ENCODE measurements at places on chromosomes 1 and 21.

- DNase-seq: no peak
Observed at GRCh38 chr1:64756770-64757169, 11.9 kb downstream of the RAVER2 start.

DNA sequence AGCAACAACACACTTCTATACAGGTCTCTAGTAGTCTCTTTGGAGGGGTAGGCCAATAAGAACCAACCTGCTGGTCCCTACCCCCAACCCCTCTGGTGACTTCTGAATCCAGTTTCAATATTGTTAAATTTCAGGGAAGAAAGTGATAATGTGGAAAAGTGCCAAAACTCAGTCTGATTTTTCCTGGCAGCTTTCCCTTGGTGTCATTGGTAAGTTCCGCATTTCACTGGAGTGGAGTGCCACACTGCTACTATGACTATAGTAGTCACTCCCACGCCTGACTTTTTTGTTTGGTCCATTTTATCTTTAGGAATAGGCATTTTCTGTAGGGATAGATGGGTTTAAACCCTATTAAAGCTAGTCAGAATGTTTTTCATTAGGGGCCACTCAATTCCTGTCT, 5.7 kb upstream of the ARID1A start:
- no peak for DNase-seq

- no peak for DNase-seq
Observed at GRCh38 chr1:31769720-31770390, 5.7 kb upstream of the ADGRB2 start.

- DNase-seq: peak; percentile 61
Observed at GRCh38 chr1:33634806-33635205, 162.4 kb downstream of the ZSCAN20 start.

GRCh38 chr1:175911138-175911537, 167.7 kb upstream of the TNR start:
- no peak for DNase-seq

- no peak for DNase-seq
Observed at GRCh38 chr1:27570356-27570755, 33.6 kb downstream of the AHDC1 start.

GRCh38 chr1:150182247-150182646, 32.5 kb downstream of the PLEKHO1 start:
- DNase-seq: no peak

- no peak for DNase-seq
Observed at GRCh38 chr21:43899307-43900077, 34.5 kb downstream of the AGPAT3 start.

- no peak for DNase-seq
Observed at GRCh38 chr1:48697066-48697707, 79.5 kb downstream of the BEND5 start.

DNA sequence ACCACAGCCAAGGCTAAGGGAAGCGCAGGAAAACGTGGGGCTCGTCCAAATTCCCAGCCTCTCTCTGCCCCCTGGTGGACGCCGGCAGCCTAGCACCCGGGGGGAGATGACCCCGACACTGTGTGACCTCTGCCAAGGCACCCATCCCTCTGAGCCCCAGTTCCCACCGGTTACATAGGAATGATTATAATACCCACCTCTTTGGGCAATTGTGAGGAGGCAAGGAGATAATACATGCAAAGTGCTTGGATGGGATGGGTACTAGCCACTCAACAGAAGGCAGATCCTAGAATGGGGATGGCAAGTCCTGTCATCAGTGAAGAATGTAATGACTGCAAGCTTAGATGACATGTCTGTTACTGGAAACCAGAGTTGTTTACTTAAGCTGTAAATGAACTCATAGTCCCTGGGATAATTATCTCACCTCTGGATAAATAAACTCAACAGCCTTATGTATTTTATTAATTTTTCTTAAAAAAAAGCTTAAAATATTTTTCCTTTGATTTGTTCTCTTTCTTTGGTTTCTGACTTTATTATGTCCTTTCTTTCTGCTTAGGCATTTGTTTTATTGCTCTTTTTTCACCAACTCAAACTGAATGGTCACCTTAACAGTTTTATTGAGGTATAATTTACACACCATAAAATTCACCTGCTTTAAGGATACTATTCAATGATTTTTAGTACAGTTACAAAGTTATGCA, 11.3 kb upstream of the BMP8B start:
- DNase-seq: no peak

GRCh38 chr1:32005522-32005921, 8.1 kb upstream of the KHDRBS1 start:
- DNase-seq: no peak

GRCh38 chr1:245301162-245301580, 146.4 kb downstream of the KIF26B start:
- no peak for DNase-seq

- no peak for DNase-seq
Observed at GRCh38 chr1:58446368-58446767, 100.2 kb downstream of the OMA1 start.

- no peak for DNase-seq
Observed at GRCh38 chr1:235867903-235868469, 1.3 kb upstream of the LYST start.

Measured in ascending aorta (tissue), 2 donors.